ENCODE measurements at places on chromosomes 12 and 14. TPM values are rescaled to one million over a fixed set of nuclear protein-coding genes. Genes with fewer than 3 reads are reported as not detected.

DNA sequence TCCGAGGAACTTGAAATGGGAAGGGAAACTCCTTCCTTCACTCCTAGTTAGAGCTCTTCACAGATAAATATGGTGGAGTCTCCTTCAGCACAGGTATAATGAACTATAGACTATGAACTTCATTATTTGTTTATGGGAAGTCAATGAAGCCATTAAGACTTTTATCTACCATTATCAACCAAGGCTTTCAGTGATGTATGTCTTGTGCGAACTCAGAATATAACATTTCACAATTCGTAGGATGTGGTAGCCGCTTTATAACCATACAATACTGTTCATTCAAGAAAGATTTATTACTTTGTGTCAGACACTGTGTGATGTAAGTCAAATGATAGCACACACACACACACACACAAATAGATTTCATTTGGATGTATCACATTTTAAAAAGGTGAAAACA, 24.8 kb upstream of the ETNK1 start:
- no peak for DNase-seq

MIP gene
- total RNA-seq = not detected

PNP gene
- 28.8 TPM for total RNA-seq

GRCh38 chr14:101960225-101960624, 4.1 kb upstream of the DYNC1H1 start:
- DNase-seq = no peak

TEX22 gene
- total RNA-seq = 3.8 TPM

GRCh38 chr12:48388938-48389337, 38.2 kb upstream of the ZNF641 start:
- DNase-seq = no peak

GRCh38 chr14:45120096-45120495, 14.2 kb downstream of the FKBP3 start:
- DNase-seq = no peak

DNA sequence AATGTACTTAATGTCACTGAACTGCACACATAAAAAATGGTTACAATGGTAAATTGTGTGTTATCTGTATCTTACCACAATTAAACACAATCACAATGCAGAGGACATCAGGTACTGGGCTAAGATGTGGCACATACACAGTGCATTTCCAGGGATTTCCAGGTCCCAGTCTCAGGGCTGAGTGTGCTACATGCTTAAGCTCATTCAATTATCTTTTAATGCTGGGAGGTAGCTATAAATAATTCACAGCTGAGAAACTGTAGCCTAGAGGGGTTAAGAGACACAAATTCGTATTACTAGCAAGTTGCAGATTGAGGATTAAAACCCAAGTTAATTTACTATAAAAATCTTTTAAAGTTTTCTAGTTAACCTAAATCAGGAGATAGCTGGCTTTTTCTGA, 67.1 kb downstream of the CRACR2A start:
- no peak for DNase-seq

GRCh38 chr14:71619472-71619871, 312.8 kb upstream of the RGS6 start:
- DNase-seq = no peak

FLRT2 gene
- total RNA-seq = 14.3 TPM

- DNase-seq = no peak
These were observed 14.4 kb downstream of the KERA start for GRCh38 chr12:91043408-91043807.
